Nucleus accumbens (tissue), 56 donors: ENCODE measurements at places on chromosomes 7 and 10.

DNA sequence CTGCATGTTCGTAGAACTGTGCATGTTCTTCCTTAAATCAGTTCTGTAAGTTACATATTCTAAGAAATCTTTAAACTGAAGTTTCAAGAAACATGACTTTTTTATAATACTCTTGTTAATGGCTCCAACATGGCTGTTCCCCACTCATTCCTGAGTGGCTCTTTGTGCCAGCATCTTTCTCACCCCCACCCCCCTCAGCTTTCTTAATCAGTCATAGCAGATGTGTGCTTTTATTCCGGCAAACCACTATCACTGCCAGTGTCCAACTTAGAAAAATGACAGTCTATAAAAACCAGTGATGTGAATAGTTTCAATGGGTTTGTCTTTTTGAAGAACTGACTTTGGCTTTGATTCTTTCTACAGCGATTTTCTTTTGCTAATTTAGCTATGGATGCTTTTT lies 37.6 kb downstream of the PITRM1 start:
- no peak for DNase-seq

DNA sequence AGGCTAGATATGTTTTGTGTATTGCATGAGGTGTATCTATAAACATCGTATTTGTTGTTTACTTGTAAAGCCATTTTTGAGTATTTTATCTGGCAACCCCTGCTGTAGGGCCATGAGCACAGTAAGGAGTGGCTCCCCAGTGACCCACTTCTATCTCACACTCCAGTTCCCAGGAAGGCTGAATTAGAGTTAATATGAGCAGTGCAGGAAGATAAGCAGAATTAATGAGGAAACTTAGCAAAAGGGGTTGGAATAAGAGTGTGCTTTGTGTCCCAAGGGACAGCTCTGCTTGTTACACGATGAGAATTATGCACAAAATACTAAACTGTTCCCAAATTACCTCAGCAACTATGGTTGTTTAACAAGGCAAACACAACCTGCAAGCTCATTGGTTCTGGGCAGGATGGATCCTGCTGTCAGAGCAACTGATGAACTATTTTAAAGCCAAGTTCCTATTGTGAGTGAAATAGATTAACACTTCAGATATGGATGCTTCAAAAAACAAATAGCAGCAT lies 1005.8 kb downstream of the NRG3 start:
- DNase-seq: no peak

DNA sequence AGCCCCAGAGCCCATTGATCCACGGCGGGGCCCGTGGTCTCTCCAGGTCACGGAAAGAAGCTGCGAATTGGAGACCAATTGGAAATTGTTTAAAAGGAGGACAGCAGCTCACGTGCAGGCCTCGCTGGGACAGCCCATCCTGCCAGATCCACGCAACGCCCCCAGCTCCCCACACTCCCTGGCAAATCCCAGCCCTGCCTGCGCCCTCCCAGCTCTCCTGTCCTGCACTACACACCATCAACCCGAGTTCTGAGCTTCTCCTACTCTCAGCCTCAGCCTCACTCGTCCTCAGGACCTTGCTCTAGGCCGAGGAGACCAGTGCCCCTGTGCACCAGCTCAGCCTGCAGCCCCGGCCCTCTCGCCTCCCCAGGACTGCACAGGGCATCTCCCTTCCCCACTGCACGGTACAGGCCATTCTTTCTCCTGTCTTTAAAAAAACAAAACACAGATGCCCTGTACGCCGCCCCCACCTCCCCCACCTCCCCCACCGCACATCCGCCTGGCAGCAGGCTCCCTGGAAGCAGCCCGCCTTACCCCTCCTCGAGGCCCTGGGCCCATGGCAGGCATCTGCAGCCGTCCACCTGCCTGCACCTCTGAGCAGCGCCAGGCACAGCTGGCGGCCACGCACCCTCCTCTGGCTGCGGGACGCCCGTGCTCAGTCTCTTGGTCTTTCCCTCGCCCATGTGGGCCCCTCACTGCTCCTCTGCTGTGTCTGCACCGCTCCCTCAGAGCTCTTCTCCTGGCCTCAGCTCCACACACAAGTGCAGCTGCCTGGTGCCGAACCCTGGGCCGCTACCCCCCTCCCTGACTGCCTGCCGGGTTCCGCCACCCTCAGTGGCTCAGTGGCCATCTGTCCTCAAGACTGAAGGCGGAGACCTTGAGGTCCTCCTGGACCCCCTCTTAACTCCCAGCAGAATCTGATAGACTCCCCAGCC lies 48.5 kb upstream of the SUN1 start:
- DNase-seq: no peak

- no peak for DNase-seq
Observed at GRCh38 chr7:4066626-4067475, 615.2 kb upstream of the FOXK1 start.
